ENCODE measurements at places on chromosomes 2 and 18. TPM values are rescaled to one million over a fixed set of nuclear protein-coding genes. Genes with fewer than 3 reads are reported as not detected.
A peak's percentile ranks its signal among the peaks of the same experiment; 100 is the strongest.

DNA sequence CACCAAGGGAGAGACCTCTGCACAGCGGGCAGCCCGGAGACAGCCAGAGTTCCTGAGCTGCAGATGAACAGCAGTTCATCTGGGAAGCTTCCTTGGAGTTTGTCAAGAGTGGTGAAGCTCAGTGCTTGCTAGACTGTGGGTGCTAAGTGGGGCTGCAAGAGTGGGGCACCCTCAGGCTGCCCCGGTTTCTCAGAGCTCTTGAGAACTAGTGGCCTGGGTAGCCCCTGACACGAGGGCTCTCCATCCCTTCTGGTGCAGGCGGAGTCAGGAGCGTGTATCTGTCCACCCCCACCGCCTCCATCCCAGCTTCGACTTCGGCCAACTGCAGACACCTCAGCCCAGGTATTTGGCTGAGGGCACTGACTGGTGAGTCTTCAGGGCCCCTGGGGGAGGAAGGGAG, 222.0 kb downstream of the LOXHD1 start:
- peak; percentile 14 for DNase-seq

- no peak for DNase-seq
Observed at GRCh38 chr2:201698588-201699226, at the start of gene MPP4. MPP4 (minus strand) TSS chr2:201698644; CDS start chr2:201693954, 4,690 bp downstream.

DNA sequence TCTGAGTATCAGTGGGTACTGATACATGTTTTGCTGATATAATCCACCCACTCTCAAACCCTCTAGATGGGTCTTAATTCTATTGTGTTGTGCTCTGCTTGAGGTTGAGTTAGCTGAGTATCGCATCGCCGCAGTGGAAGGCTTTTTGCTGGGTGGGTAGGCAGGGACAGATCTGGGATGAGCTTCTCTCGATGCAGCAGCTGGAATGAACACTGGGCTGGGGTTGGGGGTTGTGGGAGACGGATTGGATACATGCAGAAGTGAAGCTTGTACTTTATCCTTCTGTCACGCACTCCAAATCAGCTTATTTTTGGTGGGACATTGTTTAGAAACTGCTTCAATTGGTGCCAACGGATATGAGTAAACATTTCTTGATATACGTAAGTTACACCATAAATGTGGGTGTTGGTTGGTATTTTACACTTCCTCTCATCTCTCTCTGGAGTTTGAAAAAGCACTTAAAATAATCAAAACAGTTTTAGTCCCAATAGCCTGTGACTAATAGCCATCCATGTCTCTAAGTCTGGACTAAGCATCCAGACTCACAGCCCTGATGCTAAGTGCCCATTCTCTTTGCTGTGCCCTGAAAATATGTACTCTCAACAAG, 107.1 kb downstream of the POLE4 start:
- DNase-seq, result no peak

DNA sequence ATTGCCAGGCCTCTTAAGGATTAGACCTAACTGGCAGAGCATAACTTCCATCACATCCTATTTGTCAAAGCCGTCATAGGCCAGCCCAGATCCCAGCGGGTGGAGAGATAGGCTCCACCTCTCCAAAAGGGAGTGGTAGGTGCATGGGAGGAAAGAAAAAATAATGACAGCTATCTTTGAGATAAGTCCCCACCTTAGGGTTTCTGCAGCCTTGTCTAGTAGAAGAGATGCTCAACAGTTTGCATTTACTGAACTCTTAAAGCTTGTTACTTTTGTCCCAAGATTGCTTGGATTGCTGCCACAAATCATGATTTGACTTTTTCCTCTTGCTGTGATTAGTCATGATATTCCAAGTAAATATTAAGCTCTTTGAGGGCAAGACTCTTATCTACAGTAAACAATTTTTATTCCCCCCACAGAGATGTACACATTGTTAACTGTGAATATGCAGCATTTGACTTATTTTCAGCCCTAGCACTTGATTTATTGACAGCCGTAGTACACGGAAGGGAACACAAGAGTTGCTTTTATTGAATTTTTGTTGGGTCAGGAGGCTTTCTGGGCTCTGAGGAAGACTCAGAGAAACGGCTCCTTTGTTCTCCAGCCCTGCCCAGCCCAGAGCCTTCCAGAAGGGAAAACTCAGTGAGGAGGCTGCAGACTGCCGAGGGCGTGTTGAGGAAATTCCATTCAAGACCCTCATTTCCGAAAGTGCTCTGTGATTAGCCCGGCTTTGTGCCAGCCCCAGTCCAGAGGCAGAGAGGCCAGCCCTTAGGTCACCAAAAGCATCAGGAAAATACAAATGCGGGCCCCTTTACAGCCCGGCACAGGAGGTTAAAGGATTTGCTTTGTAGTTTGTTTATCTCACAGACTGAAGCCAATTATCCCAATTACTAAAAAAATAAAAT, 75.5 kb upstream of the ZNF532 start:
- no peak for DNase-seq

Gene TSPYL6
- not detected for total RNA-seq
